ENCODE measurements at places on chromosomes 12 and 14.

- no peak for DNase-seq
These were observed 37.9 kb upstream of the DLK1 start for GRCh38 chr14:100688598-100689461.

- no peak for DNase-seq
These were observed 1.1 kb upstream of the RABGGTA start for GRCh38 chr14:24272467-24272866.

- no peak for DNase-seq
These were observed 80.5 kb upstream of the GARIN6 start for GRCh38 chr12:99567072-99567471.

DNA sequence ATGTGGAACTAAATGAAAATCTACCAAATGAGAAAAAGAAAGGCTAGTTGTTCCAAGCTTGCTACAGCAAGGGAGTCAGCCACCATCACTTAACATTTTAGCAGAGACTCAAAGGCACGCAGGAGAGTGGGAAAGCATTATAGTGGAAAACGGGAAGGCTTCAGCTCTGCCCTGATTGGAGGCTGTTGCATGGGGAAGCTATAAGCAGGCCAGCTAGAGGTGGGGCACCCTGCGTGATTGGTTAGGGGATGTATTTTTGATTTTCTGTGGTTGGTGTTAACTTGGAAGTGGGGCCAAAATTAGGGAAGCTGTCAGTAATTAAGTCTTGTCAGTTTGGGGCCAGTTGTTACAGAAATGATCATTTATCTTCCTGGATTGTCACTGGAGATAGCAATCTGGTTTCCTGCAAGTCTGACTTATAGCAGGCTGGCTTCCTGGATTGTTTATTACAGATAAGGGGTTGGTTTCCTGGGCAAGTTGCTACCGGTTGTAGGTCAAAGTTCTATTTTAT, 93.9 kb downstream of the FAR2 start:
- DNase-seq: no peak

- no peak for DNase-seq
These were observed 46.1 kb downstream of the KIF26A start for GRCh38 chr14:104184506-104184905.

- no peak for DNase-seq
These were observed 521.2 kb downstream of the MED13L start for GRCh38 chr12:115756271-115756670.

DNA sequence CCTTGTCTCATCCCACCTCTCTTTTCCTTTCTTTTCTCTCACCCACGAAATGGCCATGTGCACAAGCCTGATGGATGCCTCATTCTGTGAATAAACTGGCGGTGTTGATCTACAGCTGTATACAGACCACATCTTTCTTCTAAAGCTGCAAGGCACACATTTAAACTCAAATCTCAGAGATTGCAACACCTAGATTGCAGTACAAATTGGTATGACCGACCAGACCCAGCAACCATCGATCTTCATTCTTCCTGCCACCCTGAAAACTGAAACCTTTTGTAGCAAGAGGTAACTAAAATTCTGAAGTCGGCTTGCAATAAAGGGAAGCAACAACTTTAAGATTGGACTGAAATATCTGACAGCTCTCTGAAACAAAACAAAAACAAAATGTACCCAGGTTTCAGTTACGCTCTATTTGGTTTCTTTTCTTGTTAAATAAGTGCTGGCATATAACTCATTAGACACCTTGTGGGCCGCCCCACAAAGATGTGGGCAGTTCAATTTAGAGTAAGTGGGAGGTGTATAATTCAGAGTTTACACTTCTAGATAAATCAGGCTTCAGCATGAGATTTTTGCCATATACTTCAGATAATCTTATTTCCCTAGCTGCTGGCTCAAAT, 390.0 kb upstream of the NOVA1 start:
- DNase-seq: no peak

DNA sequence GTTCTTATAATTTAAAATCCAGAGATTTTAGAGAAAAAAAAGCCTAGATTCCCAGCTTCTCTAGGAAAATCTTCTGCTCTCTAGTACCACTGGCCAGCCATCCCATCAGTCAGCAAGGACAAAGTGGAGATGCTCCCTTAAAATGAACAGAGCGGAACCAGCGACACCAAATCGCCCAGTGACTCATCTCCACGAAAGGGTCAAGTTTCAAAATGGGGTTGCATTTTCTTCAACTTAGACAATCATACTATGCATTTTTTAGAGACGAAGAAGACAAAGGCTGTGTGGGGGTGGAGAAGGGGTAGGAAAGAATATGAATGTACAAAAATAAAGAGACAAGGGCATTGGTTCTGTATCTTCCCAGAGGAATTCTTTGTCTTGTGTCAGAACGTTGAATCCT, 212.0 kb downstream of the SLC15A4 start:
- no peak for DNase-seq

- DNase-seq: no peak
These were observed 1387.5 kb downstream of the LRFN5 start for GRCh38 chr14:42994051-42994736.

DNA sequence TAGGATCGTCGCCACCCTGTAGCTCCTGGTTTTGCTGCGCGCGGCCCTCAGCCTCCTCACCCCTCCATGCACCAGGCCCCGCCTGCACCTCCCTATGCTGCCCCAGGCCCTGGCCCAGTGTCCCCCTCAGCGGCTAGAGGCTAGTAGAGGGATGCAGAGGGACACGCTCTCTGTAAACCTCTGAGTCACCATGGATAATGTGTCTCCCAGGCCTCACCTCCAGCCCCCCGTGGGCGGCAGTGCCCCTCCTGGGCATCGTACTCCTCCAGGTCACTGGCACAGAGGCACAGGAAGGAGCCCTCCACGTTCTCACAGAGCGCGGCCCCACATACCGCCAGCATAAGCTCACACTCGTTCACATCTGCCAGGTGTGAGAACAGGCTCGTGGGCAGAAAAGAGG, 12.3 kb downstream of the ISCA2 start:
- no peak for DNase-seq

DNA sequence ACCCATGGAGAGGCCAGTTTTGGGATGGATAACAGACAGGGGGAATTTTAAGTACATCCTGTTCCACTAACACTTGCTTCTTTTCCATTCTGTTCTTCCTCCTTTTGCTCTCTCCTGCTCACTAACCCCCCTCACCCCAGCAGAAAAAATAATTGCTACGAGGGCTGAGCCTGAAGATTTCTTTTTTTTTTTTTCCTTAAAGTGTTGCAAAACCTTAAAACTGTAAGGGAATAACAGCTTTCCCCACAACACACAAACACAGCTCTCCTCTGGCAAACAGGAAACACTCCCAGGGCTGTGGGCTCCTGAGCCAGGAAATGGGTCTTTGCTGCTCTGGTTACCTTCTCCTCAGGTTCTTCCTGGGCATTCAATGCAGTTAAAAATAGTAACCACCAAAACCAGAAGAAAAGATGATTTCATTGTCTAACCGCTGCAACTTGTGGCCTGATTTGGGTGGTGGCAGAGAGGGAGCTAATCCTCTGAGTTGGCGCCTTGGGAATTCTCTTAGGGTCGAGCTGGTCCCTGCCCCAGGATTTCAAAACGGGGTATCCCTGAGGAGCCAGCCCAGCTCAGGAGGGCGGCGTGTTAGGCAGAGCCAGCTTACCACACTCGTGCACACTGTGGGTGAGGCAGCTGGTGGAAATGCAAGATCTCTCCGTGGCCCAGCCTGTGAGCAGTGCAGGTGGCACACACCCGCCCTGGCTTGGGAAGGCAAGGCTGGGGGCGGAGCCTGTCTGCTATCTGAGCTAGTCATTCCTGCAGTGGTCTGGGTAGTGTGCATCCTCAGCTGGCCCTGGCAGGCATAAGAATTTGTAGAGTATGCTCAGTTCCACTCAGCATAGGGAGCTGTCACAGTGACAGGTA, 17.1 kb upstream of the EMP1 start:
- no peak for DNase-seq

GRCh38 chr14:104180561-104181165, 42.3 kb downstream of the KIF26A start:
- no peak for DNase-seq

DNA sequence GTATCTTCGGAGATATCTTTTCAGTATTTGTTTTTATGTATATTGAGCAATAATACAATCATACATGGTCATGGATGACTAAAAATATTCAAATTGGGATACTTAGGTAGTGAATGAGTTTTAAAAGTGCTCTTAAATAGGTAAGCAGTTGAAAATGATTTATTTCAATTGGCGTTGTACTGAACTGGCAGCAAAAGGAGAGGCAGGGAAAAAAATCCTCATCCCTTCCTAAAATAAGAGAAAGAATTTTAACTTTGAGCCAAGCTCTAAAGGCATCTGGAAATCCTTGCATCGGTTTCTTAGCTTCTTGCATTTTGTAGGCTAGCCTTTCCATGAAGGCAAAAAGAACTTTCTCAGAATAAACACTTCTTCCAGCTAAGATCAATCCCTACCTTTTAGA, 125.2 kb downstream of the MGST1 start:
- no peak for DNase-seq

- DNase-seq: peak; percentile 70
These were observed 2.6 kb upstream of the SOCS2 start for GRCh38 chr12:93569656-93570551.

GRCh38 chr14:59869381-59870255, 958 bp downstream of the RTN1 start:
- DNase-seq: no peak

DNA sequence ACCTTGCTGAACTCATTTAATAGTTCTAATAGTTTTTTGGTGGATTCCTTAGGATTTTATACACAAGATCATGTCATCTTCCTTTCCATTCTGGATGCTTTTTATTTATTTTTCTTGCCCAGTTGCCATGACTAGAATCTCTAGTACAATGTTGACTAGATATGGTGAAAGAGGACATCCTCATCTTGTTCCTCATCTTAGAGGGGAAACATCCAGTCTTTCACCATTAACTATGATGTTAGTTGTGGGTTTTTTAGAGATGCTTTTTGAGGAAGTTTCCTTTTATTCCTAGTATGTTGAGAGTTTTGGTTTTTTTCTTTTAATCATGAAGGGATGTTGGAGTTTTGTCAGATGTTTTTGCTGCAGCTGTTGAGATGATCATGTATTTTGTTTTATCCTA, 8.7 kb downstream of the ANKRD13A start:
- no peak for DNase-seq

GRCh38 chr14:55051165-55051422, 353 bp upstream of the MAPK1IP1L start:
- DNase-seq: no peak

- no peak for DNase-seq
These were observed 152.1 kb upstream of the PLEKHG7 start for GRCh38 chr12:92550661-92551060.

DNA sequence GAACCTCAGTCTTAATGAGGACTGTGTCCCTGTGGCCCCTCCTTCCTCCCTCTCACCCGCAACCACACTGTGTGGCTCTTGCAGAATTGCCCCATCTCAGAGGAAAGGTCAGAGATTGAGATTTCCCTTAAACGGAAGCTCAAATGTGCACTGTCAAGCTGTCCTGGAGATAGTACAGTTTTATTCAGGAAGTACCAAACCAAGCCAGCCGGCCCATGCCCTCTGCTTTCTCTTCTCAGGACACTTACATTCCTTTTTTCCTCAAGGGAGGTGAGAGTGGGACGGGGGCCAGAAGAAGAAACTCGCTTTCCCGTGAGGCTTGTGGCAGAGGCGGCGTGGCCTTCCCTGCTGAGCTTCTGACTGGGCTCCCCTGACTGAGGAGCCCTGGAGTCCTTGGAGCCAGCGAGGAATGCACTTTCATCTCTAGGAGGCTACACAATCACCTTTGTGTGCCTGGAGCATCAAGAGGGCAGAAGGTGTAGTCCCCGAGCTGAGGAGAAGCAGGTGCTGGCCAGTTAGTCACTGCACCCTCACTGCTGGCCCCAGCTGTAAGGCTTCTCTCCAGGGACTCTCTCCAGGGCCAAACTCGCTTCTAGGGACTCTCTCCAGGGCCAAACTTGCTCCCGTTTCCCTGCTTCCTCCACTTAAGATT, 24.1 kb upstream of the ATP2A2 start:
- DNase-seq: no peak

DNA sequence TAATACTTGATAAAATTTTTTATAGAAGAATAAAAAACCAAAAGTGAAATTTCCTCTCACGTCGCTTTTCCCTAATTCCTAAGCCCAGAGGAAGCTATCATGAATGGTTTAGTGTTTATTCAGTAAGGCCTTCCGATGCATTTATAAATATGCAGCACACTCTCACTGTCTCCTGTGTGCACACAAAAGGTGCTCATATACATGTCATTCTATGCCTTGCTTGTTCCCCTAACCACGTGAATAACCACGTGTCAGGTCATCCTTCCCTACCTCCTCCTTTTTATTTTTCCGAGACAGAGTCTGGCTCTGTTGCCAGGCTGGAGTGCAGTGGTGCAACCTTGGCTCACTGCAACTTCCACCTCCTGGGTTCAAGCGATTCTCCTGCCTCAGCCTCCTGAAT, 29.6 kb downstream of the PIGH start:
- no peak for DNase-seq

DNA sequence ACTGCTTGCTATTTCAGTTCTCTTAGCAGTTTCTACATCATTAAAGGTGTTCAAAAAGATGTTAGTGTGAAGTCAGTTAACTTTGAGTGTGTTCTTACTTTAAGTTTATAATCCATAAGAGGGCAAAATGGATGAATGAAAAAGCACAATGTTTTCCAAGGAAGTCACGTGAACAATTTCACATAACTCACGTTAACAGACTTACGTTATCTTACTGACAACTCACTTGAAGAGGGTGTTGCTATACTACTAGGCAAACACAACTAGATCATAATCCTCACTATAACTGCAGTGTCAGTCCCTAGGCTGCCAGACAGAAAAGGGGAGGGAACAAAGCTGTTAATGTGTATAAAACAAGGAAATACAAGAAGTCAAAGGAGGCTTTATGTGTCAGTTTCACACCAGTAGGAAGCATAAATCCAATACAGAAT, 6.4 kb downstream of the SLC2A13 start:
- DNase-seq: no peak

- DNase-seq: peak; percentile 84
These were observed 23.3 kb downstream of the DMAC2L start for GRCh38 chr14:50335389-50335788.

DNA sequence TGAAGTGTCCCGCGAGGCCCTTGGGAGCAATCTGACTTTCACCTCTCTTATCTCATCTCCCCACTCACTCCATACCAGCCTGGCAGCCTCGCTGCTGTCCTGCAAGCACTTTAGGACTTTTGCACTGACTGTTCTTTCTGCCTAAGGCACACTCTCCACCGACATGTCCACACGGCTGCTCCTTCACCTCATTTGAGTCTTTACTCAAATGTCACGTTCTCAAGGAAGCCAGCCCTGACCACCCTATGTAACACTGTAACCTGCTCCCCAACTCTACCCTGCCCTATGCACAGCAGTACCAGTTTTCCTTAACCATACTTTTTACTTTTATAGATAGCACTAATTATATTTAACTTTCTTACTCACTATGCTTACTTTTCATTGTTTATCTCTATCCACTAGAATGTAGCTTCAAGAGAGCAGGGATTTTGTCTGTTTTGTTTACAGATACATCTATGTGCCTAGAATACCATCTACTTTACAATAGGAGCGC, 32.0 kb downstream of the PRKD1 start:
- DNase-seq: no peak

GRCh38 chr12:16359512-16360491, 12.4 kb downstream of the MGST1 start:
- no peak for DNase-seq

GRCh38 chr12:23891115-23891514, 58.4 kb downstream of the SOX5 start:
- DNase-seq: no peak
